ENCODE measurements at places on chromosomes 3 and 15. TPM values are rescaled to one million over a fixed set of nuclear protein-coding genes. Genes with fewer than 3 reads are reported as not detected.

The CLRN1 gene
- not detected for total RNA-seq

The DNAJA4 gene
- 3.2 TPM for total RNA-seq

The FGF12 gene
- not detected for total RNA-seq

The PARP15 gene
- total RNA-seq = not detected

The ZNF385D gene
- total RNA-seq = 0.08 TPM

The ITPKA gene
- total RNA-seq = 0.60 TPM

The ATP8B4 gene
- total RNA-seq = 0.30 TPM

The GADL1 gene
- total RNA-seq = 0.08 TPM

The DCBLD2 gene
- total RNA-seq = 64.9 TPM

The LMAN1L gene
- total RNA-seq = not detected

The GAP43 gene
- 5.1 TPM for total RNA-seq

The POC1A gene
- 6.0 TPM for total RNA-seq

The NDUFB4 gene
- 44.0 TPM for total RNA-seq

All from smooth muscle cell of the coronary artery (primary cell).